Stimulated activated CD8-positive, alpha-beta memory T cell treated with anti-CD3 and anti-CD28 coated beads, Interleukin-7, amount 100 ng/mL, for 48 hours (primary cell): ENCODE measurements at places on chromosomes 16 and 17.

- DNase-seq, result no peak
These were observed 13.6 kb downstream of the CLEC16A start for GRCh38 chr16:10957771-10958482.

DNA sequence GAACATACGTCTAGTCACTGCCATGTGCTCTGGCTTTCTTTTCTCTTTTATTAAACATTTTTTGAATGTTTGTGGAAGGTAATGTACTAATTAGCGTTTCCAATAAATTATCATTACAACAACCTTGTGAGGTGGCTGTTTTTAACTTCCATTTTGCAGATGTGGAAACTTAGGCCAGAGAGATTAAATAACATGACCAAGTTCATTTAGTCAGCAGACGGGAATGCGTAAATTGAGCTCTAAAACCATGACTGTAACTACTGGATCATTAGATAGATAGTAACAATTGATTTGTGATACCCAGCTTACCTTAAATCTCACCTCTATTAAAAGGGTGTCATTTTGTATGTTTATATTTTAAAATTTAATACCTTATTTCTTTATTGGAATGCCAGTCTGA, 49.4 kb downstream of the RABEP1 start:
- DNase-seq, result no peak

- DNase-seq, result no peak
These were observed 1.3 kb upstream of the SNAI3 start for GRCh38 chr16:88687676-88688012.

DNA sequence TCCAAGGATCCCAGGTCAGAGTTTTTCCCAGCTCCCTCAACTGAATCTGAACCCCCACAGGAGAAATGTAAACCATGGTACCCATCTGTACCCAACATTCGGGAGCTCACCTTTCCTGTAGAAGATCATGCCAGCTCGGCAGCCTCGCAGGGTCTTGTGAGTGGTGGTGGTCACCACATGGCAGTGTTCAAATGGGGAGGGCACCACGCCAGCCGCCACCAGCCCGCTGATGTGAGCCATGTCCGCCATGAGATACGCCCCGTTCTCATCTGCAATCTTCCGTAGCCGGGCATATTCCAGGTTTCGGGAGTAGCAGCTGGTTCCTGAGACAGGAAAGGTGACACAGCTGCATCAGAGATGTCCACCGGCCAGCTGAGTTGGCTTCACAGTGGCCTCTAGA, 23.4 kb downstream of the SHMT1 start:
- no peak for DNase-seq

- DNase-seq, result no peak
These were observed 16.8 kb upstream of the MYO15B start for GRCh38 chr17:75570772-75571171.

- no peak for DNase-seq
These were observed 37.3 kb downstream of the METTL16 start for GRCh38 chr17:2474371-2474770.

GRCh38 chr17:72422505-72423285, 301.9 kb downstream of the SOX9 start:
- DNase-seq, result peak; percentile 19

DNA sequence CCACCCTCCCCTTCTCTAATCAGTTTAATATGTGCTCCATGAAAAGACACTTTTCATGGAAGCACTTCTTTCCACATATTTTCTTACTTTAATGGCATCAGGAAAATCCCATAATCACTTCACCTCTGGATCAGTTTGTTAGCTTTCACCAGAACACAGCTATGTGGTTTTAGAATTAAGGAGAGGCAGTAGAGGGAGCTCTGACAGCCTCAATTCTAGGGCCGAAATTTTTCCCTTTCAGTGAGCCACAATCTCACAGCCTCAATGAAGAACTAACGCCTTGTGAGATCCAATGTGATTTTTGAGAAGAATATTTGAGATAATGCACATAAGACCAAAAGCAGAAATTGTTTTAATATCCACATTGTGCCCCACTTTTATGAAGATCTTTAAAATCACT, 1494.0 kb upstream of the CDH8 start:
- DNase-seq, result no peak

DNA sequence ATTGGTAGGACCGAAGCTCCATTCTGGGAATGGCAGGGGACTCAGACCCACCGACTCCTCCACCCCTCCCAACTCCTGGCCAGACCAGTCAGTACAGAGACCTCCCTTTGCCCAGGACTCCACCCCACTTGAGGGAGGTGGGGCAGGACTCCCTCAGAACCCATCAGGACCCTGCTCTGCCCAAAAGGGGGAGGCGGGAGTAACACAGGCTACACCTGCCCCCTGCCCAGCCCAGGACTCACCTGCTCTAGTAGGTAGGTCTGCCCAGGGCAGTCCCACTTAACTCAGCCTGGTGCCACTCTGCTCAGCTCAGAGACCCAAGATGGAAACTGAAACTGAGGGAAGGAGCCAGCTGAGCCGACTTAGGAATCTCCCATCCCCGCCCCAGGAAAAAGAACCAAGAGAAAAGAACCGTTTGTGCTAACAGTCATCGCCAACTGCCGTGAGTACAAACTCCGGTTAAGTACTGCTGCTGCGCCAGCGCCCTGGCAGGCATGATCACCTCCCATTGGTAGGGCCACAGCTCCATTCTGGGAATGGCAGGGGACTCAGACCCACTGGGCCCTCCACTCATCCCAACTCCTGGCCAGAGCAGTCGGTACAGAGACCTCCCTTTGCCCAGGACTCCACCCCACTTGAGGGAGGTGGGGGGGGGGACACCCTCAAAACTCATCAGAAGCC, 503 bp downstream of the DHX58 start:
- DNase-seq, result no peak

- no peak for DNase-seq
These were observed 6.7 kb downstream of the HAGHL start for GRCh38 chr16:733382-734207.

DNA sequence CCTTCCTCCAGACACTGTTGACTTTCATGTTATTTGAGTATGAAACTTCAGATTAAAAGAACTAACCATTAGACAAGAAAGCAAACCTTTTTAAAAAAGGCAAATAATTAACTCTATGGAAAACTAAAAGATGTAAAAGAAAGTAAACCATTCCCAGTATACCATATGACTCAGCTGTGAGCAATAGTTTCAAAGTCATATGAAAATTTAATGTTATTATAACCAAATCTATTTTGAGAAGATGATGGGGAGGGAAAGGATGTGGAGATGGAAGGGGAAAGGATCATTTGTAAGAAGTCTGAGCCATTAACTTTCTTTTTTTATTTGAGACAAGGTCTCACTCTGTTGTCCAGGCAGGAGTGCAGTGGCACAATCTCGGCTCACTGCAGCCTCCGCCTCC, 131.8 kb downstream of the IRX5 start:
- no peak for DNase-seq

DNA sequence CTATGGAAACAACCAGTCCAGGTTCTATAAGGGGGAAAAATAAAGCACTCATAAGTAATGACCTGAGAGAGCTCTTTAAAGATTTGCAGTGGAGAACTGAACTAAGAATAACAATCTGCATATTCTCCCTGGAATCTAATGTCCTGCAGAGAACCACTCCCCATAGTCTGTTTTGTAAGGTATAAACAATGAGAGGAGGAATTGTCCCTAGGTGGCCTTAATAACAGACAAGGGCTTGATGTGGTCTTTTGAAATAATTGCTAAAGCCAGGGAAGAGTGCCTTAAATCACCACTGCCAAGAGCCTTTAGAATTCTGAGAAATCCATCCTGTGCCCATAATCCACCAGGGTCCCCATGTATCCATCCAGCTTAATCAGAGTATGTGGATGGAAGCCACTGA, 106.3 kb downstream of the CDH11 start:
- DNase-seq, result no peak

DNA sequence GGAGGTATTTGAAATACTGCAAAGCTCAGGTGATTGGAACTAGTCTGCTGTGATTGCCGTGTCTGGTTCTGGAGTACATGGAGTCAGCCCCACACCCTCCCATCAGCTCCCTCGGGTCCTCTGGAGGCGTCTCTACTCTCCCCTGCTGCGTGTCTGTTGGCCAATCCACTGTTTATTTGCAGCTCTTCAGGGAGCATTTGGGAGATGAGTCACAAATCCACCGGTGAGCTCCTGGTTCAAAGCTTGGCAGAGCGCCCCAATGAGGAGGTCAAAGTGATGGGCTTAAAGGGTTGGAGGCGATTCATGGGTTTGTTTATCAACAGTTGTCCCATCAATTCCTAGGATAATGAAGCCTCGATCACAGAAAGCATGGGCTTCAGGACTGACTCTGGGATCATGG, 14.6 kb downstream of the CALB2 start:
- no peak for DNase-seq

DNA sequence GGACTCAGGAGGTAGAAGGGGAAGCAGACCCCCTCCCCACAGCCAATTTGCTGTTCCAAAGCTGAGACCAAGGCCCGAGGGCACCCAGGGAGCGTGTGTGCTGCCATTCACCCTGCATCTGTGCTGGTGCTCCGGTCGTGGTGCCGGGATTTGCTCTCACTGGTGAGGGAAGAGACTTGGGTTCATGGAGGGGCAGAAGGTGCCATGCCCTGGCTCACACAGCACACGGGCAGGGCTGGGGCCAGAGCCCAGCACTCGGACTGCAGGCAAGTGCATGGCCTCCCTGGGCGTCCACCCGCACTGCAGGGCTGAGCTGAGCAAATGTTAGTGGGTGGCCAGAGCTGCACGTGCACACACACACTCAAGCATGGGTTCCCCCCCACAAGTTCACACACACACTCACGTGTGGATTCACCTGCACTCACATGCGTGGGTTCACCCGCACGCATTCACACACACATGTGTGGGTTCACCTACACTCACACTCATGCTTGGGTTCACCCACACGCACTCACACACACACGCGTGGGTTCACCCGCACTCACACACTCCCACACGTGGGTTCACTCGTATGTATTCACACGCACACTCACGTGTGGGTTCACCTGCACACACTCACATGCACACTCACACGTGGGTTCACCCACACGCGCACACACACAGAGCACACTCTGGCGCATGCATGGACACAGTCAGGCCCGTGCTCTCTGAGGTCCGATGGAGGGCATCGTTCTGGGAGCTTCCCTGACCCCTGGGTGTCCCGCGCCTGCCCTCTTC, 57.0 kb upstream of the CBFA2T3 start:
- no peak for DNase-seq

GRCh38 chr16:27786221-27786922, 236.4 kb downstream of the KATNIP start:
- no peak for DNase-seq

- DNase-seq, result no peak
These were observed 631 bp downstream of the SP6 start for GRCh38 chr17:47850373-47850691.

- no peak for DNase-seq
These were observed 33.0 kb downstream of the ANKFN1 start for GRCh38 chr17:56186222-56186786.

DNA sequence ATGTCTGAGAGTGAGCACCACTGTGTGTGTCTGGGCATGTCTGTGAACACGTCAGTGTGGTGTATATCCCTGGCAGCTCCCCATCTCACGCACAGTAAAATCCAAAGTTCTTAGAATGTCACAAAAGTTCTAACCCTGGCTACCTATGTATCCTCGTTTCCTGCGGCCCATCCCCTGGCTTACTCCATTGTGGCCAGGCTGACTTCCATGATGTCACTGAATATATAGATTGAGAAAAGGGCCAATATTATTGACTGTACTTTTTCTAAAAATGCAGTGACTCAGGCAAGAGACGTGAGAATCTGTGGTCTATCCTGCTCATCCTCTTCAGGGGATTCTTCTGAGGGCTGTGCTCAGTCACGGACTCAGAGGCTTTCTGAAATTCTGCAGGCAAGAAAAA, 963 bp upstream of the METTL22 start:
- no peak for DNase-seq

- DNase-seq, result no peak
These were observed 18.1 kb upstream of the ABCA8 start for GRCh38 chr17:68973098-68973846.

DNA sequence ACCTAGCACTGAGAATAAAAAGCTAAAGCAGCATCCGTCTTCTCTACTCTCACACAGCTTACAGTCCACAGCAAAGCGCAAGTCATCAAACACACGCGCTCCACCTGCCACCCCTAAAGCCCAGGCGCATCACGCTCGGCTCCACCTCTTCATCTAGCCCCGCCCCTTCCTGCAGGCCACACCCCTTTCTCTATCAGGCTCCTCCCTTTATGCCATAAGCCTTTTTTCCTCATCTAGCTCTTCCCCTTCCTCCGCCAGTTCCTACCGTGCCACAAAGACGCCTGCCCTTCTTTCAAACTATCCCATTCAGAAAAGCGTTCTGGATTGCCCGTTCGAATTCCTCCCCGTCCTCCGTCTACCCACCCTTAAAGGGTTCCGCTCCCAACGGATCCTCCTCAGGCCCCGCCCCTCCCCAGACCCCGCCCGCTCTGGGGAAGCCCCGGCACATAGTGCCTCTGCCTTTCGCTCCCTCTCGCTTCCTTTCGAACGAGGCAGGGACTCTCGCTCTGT, 417 bp downstream of the C16orf46 start:
- peak; percentile 59 for DNase-seq

- no peak for DNase-seq
These were observed 189.1 kb downstream of the CEP112 start for GRCh38 chr17:66002812-66003211.

- DNase-seq, result peak; percentile 92
These were observed at the start of gene MTHFSD for GRCh38 chr16:86554917-86555703. Gene MTHFSD (minus strand): TSS chr16:86555235. CDS start chr16:86555184, 51 bp downstream.

DNA sequence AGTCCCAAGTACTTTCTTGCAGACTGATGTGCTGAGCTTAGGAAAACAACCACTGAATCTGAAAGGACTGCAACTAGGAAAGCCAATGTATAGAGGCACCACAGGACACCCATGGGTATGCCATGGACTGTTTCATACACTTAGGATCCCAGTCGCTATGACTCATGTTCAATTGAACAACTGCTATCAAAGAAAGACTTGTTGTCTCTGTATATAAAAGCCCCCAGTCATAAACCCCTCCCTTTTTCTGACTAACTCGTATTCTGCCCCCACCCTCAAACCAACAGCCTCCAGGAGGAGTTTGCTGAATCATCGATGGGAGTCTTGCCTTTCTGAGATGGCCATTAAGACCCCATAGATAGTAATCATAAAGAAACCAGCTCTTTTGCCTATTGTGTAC, 205.4 kb downstream of the ANKFN1 start:
- DNase-seq, result no peak
